ENCODE measurements at places on chromosomes 13 and 19.

- DNase-seq = no peak
These were observed 5.7 kb downstream of the C19orf25 start for GRCh38 chr19:1473085-1473851.

DNA sequence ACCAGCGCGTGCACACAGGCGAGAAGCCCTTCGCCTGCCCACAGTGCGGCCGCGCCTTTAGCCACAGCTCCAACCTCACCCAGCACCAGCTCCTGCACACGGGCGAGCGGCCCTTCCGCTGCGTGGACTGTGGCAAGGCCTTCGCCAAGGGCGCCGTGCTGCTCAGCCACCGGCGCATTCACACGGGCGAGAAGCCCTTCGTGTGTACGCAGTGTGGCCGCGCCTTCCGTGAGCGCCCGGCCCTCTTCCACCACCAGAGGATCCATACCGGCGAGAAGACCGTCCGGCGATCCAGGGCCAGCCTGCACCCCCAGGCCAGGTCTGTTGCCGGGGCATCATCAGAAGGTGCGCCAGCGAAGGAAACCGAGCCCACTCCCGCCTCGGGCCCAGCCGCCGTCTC, 4.4 kb upstream of the ZNF446 start:
- DNase-seq = no peak

- DNase-seq = no peak
These were observed 139.4 kb downstream of the HS6ST3 start for GRCh38 chr13:96229356-96229755.

- no peak for DNase-seq
These were observed 27.1 kb downstream of the EDNRB start for GRCh38 chr13:77891486-77891885.

- no peak for DNase-seq
These were observed 8.5 kb downstream of the CCDC8 start for GRCh38 chr19:46404753-46405468.

All from CD4-positive, alpha-beta T cell (primary cell).